ENCODE measurements at places on chromosomes 7 and 10.

- DNase-seq: no peak
Observed at GRCh38 chr10:131135716-131136115, 175.8 kb downstream of the TCERG1L start.

- no peak for DNase-seq
Observed at GRCh38 chr10:51960494-51960895, 261.1 kb upstream of the CSTF2T start.

DNA sequence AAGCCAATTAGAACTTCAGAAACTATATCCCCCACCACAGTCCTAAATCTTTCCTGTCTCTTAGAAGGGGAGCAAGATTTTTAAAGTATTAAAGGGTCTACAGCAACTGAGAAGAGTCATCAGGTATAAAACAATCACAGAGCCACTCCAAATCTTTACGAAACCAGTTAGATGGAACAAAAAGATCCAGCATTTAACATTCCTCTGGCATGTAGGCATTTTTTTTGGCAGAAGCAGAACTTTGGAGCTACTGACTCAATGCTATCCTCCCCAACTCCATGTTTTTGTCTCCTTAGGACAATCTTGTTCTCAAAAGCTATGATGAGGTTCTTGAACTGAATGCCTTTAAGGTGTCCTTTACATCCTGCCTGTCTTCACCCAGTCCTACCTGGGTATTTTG, 333.3 kb downstream of the PRPF18 start:
- no peak for DNase-seq

- no peak for DNase-seq
Observed at GRCh38 chr10:70561070-70561469, 41.5 kb downstream of the PRF1 start.

DNA sequence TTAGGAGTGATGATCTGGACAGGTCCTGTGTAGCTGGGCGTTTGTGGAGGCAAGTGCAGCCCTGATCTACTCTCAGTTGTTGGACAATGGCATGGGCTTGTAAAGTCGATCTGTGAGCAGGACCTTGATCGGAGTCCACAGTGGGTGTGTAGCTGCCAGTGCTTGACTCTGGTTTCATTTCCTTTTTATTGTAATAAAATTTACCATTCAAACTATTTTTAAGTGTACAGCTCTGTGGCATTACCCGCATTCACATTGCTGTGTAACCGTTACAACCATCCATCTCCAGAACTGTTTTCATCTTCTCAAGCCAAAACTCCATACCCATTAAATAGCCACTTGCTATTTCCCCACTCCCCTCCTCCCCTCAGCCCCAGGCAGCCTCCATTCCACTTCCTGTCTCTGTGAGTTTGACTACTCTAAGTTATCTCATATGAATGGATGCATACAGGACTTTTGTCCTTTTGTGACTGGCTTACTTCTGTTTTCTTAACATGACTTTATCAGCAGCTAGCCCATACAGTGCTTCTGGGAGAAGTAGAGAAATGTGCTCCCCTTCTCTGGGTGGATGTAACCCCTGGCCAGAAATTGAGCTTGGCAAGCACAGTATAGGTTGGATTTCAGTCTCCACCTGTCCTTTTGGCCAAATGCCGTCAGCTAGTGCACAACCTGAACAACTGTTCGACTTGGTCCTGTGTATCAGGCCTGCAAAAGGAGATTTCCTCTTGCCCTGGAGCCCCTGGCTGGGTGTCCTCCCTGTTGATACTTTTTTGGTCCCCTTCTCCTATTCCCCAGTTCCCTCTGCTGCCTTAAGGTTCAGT, 180.0 kb downstream of the LRMDA start:
- DNase-seq: no peak

DNA sequence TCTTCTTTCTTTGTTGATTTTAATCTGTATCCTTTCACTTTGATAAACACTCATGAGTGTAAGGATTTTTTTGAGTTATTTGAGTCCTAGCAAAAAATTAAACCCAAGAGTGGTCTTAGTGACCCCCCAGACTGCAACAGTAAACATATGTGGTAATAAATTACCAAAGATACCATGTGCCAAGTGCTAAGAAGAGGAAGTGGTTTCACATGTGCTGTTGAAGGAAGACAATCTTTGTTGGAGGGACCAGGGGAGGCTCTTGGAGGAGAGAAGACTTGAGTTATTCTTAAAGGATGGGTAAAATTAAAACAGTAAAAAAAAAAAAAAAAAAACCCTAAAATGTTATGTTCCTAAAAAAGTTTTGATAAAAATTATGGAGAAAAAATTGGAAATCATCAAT, 150.2 kb downstream of the SEC23IP start:
- DNase-seq: no peak

GRCh38 chr7:96614154-96614867, 95.3 kb downstream of the SEM1 start:
- no peak for DNase-seq

DNA sequence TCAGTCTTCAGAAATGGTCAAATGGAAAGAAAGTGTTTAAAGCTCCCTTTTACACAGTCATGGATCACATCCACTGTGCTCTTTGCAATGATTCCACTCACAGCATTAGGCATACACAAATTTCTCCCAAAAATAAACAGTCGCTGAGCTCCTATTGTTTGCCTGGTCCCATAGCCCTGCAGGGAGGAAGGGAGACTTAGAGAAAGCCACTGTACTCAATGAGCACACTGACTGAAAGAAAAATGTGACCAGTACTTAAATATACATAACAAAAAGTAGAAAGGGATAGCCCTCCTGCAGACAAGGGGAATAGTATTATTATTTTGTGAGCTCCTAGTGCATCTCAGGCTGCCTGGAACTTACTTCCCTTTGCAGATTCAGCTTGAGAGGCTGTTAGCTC, 853.2 kb downstream of the GRID1 start:
- no peak for DNase-seq

GRCh38 chr7:131525820-131526219, 30.6 kb downstream of the PODXL start:
- no peak for DNase-seq

- no peak for DNase-seq
Observed at GRCh38 chr10:116744885-116745284, 2.5 kb upstream of the HSPA12A start.

DNA sequence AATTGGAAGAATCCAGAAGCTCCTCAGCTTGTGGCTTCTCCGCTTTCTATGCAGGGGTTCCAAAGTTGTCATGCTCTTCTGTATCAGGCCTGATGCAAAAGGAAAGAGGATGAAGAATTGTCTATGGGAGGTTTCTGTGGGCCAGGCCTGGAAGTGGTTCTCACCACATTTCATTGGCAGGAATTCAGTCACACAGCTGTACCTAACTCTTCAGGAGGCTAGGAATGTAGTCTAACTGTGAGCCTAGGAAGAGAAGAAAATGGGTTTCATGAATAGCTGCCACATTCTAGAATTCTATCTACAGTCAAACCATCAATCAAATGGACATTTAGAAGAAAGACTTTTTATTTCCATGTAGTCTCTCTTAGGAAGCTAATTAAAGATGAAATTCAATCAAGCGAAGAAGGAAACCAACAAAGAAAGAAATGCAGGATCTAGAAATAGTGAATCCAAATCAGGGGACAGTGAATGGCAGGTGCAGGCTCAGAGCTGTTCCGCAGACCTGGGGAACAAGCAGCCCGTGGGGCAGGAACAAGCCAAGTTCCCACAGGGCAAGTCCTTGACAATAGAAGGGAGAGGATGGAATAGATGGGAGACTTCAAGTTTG, 25.4 kb upstream of the USP6NL start:
- DNase-seq: no peak

DNA sequence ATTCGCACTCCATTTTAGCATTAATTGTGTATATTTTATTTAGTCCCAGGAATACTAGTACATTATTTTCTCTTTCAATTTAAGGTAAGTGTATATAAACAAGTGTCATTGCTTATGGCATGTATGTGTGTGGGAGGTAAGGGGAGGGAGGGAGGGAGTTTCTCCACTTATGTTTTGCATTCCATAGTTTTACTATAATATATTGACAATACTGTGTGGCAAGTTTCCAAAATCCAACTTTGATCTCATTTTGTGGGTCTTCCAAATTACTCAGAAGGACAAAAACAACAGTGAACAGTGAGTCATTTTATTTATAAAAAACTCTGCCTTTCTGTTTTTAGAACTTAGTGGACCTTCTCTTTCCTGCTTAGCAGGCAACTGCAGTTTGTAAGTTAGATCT, 102.3 kb upstream of the SEMA3E start:
- no peak for DNase-seq

DNA sequence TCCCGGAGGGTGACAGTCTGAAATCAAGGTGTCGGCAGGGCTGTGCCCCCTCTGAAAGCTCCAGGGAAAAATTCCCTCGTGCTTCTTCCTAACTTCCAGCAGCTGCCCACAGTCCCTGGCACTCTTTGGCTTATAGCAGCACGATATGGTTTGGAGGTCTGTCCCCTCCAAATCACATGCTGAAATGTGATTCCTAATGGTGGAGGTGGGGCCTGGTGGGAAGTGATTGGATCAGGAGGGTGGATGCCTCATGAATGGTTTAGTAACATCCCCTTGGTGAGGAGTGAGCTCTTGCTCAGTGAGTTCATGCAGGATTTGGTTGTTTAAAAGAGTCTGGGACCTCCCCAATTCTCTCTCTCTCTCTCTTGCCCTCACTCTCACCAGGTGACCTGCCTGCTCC, 51.1 kb downstream of the GPAM start:
- no peak for DNase-seq

DNA sequence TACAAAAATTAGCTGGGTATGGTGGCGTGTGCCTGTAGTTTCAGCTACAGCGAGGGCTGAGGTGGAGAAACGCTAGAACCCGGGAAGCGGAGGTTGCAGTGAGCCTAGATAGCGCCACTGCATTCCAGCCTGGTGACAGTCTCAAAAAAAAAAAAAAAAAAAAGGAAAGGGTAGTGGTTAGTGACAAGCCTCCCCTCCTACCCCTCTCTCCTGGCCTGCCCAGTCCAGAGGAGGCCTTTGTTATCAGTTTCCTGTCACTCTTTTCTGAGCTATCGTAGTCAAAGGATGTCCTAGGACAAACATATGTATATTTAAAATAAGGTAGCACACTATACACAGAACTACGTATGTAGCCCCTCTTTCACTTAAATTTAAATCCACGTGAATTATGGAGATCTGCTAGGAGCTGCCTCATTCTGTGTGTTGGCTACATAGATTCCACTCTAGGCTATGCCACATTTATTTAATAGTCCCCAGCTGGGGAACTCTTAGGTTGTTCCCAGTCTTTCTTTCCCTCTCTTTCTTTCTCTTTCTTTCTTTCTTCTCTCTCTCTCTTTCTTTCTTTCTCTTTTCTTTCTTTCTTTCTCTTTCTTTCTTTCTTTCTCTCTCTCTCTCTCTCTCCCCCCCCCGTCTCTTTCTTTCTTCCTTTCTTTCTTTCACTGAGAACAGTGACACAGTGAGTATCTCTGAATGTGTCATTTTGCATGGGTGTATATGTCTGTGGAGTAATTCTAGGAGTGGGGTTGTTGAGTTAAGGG, 3.9 kb downstream of the TSPAN15 start:
- no peak for DNase-seq

GRCh38 chr10:118565301-118566075, 30.0 kb downstream of the PRLHR start:
- DNase-seq: no peak

DNA sequence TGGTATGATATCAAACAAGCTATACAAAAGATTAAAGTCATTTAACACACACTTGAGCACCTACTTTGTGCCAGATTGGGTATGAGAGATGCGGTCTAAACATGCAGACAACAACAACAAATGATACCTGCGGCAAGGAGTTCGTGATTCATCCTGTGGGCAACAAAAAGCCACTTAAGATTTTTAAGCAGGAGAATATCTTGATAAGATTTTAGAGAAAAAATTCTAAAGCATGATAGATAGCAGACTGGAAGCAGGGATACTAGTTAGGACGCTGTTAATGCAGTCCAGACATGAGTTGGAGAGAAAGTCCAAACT, 1.6 kb upstream of the KBTBD2 start:
- no peak for DNase-seq

GRCh38 chr7:1667566-1668395, 2.3 kb upstream of the ELFN1 start:
- no peak for DNase-seq

DNA sequence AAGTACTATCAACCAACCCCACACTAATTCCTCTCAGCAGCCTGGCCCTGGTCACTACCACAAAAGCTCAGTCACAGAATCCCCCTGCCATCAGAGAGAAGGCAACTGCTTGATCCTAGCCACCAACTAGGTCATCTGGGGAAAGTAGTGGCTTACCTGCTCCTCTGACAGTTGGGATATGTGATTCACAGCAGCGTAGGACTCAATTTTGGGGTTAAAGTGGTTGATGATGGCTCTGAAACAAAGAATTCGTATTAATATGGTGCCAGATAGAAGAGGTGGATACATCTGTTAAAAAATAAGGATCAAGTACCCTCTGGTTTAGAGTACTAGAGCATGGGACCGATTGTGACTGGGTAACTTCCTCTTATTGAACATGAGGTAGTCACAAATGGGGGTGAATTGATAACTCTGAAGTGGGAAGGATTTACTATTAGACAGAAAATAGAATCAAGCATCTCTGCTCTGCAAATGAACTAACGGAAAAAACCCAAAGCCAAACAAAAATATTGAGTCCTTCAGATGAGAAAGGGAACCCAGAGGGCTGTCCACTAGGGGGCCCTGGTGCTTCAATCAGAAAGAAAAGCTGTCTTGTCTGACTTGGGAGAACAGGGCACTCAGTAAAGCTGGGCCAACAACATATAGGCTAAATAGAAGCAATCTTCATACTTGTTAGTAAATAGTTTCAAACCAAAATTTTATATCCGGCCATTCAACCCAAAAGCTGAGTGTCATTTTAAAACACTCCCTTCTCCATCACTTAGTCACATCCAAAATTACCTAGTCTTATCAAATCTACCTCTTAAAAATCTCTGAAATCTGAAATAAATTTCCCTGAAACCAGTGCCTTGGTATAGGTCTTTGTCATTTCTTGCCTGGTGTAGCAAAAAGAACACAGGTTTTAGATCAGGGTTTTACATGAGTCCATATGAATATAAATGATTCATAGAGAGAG, 45.9 kb upstream of the KCNIP2 start:
- peak; percentile 61 for DNase-seq

GRCh38 chr7:9124320-9124719, 690.9 kb downstream of the NXPH1 start:
- DNase-seq: no peak

- DNase-seq: no peak
Observed at GRCh38 chr10:124737221-124737620, 7.0 kb downstream of the FAM53B start.
